ENCODE measurements at places on chromosomes 12 and 14.
A peak's percentile ranks its signal among the peaks of the same experiment; 100 is the strongest.

DNA sequence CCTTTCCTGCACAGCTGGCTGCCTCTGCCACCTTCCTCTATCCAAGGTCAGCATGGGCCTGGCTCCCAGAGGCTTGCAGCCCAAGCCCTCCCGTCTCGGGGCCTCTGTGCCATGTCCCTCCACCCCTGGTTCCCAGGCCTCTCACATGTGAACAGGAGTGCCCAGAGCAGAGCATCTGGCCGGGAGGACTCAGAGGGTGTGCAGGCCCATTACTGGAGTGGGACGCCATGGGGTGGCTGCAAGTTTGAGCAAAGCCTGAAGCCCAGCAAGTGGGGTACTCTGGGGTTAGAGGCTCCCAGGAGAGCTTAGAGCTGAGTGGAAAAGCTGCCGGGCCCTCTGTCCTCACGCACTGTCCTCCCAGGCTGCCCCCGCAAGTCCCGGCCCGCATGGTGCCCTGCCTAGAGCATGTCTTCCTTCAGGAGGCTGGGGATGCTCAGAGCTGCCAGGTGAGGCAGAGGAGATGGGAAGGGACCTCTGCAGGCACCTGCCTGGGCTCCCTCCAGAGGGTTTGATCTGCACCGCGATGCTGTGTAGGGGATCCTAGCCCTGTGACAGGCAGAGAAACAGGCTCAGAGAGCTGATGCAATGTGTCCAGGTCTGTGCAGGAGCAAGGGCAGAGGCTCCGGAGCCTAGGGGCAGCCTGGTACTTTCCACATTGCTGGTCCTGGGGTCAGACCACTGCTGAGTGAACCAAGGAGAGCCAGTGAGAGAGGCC is 39.8 kb downstream of the DIO3 start:
- no peak for DNase-seq

GRCh38 chr14:42508209-42508946 is 901.7 kb downstream of the LRFN5 start:
- DNase-seq: no peak

DNA sequence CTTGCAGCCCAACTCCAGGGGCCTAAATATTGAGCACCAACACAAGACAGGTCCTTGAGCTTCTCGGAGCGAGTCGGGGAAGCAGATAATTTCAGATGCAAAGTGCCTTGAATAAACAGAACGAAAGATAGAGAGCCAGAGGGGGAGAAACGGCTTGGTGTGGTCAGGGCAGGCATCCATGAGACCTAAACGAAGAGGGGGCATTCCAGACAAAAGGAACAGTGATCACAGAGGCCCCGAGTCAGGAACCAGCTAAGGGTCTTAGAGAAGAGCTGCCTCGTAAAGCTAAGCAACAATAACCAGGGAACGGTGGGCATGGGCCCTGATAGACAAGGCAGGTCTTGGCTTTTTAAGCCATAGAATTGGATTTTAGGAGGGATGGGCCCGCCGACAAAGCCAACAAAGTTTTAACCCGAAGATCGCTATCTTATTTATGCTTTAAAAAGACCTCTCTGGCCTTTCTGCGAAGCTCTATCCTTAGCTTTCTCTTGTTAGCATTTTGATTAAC is 421 bp upstream of the ACADS start:
- DNase-seq: no peak

DNA sequence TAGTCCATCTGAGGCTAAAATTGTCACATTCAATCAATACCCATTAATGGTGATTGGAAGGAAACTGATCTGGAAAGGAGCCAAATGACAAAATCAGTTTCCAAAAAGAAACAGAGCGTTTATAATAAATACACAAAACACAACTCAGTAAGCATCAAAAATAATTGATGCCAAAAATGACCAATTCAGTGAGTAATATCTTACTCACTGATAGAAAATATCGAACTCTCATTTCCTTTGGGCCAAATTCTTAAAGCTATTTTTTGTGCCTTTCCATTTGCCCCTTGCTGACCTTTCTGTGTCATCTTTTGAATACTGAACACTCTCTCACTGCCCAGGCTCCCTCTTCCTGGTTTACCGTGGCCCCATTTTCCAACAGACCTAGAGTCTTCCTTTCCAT is 22.5 kb upstream of the ATP2B1 start:
- DNase-seq: no peak

DNA sequence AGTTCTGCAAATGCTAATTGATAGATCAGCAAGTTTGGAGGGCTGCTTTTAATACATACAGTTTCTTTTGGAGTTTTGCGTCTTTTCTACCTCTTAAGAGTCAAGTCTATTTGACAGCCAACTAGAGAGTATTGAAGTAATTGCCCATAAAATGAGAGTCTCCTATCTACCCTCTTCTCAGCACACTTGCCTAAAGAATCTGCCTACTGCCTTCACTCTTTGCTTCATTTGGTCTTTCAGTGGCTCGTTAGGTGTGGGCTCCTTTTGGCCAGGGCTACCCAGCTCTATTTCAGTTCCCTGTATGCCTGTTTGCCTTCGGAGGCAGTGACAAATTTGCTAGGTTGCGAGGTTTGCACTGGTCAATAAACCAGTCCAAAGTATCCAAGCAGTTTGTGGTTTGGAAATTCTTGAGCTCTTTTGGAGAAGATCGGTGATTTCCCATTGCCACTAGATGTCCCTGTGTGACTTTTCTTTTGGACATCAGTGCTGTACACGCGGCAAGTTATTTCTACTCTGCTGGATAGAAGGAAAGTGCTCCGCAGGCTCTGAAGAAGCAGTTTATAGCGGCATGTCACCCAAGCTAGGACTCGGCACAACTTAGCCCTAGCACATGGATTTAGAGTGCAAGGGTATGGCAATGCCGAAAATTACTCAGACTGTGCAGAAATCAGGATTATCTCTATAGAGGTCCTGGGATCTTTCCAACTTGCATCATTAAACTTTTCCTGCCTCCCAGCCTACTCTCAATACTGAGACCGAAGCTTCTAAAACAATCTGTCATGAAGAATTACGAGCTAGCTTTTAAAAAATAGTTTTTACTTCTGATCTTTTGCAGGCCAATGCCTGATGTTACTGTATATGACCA is 38.6 kb downstream of the MGST1 start:
- peak; percentile 38 for DNase-seq

DNA sequence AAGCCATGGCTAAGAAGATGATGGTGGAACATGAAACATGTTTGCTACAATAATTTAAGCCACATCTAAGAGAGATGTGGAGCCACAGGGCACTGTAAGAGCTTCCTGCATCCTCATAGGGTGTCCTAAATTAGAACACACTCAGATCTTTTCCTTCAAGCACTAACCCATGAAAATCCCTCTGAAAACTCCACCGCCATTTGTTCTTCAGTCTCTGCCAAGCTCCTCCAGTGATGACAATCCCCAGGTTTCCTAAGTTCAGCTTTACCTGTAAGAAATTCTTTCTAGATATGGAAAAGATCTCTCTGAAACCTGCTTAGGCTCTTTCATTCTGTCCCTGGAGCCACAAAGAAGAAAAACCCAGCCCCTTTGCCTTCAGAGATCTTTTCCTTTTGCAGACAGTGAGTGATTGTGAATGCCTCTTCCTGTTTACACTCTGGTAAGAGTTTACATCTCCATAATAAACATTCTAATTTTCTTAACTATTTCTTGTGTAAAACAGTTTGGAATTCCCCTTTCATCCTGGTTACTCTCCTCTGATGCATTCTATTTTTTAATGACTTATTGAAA is 907.2 kb downstream of the VRK1 start:
- DNase-seq: no peak

DNA sequence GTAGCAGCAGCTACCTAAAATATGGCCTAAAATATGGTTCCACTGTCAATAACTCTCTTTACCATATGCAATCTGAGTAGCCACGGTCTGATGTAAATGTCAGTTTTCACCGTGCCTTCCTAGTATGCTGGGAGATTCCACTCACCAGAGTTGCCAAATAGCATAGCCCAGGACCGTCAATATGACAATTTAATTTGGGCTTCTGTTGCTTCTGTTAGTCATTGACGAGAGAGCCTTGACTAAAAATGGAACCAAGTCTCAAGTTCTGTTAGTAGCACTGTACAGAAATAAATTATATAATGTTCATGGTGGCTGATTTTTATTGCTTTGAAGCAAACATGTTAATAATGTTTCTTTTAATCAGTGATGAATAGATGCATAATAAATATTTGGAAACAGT is 348.4 kb downstream of the BCAT1 start:
- no peak for DNase-seq

GRCh38 chr12:16880864-16881285 is 274.9 kb upstream of the LMO3 start:
- no peak for DNase-seq

DNA sequence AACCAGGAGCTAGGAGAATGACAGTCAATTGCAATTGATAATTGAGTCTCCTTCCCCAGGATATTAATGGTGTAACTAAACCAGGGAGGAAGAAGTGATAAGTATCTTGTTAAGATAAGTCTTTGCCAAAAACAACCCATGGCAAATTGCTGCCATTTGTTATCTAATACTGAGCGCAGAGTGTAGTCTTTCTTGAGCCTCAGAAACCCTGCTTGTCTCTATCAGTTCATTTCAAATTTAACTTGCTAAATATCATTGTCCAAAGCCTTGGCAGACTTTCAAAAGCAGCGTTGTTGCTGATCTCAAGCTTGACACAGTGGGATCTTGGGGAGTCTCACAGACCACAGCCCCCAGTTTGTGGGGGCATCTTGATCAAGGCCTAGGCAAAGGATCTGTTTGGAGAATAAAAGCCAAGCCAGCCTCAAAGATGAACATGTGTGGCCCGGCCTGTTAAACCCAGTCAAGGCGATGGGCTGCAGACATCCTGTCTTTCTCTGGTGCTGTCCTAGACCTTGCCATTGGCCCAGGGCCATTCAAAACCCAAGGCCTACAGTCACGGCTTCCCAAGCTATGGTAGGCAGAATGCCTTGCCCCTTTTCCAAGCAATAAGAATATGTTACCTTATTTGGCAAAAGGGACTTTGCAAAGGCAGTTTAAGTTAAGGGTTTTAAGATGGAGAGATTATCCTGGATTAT is 164.2 kb downstream of the CHST11 start:
- no peak for DNase-seq

- no peak for DNase-seq
Measured at GRCh38 chr14:58133739-58134138, 18.3 kb downstream of the ARMH4 start.

- DNase-seq: no peak
Measured at GRCh38 chr14:99660006-99660566, 15.2 kb downstream of the HHIPL1 start.

DNA sequence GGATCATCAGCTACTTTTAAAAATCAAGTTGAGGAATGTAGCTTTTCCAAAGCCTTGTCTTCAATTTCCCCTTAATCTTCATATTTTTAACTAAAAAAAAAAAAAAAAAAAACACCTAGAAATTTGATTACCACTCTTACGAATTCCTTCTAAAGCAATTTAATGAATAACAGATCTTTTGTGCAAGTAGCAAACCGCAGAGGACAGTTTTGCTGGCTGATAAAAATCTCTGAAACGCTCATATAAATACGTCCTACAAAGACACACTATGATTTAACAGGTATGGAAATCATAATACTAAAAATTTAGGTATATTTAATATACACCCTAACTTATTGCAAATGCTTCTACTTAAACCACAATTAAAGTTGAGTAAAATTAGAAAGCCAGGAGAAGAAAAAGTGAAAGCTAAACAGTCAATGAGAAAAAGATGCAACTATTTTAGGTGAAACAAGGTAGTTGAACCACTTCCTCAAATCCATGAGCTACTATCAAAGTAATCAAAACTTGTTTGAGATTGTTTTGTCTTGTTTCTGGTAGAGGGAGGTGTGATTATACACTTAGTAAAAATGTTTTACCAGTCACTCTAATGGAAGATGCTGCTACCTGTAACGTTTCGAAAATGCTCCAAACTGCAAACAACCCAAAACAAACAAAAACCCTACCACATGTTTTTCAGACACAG is 2.2 kb downstream of the PAWR start:
- no peak for DNase-seq

DNA sequence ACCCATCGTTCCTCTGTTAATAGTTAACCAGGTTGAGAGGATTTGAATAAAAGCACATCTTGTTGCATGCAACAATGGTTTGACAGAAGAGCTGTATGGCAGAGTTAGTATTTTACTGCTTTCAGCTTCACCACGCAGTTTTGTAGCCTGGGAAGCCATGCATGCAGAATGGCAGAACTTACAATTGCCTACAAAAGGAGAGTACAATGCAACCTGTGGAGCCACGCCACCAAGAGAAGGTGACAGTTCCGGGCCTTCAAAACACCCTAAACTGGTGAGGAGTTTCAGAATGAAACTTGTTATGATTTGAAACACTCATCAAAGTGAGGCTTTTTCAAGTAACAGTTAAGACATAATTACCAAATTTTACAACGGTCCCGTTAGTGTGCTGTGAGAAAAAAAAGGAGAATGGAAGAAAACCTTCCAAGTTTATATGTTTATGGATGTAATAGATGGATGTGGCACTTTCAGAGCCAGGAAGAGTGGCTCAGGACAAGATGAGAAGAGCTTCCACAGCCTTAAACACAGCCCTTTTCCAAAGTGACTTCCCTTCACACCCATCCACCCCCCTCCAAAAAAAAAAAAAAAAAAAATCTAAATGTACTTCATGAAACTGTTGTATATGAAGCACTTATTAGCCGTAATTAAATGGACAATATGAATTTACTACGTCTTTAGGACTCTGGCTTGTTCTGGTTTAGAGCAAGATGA is 158.7 kb downstream of the EGLN3 start:
- no peak for DNase-seq

GRCh38 chr12:125093681-125094330 is 28.6 kb downstream of the AACS start:
- no peak for DNase-seq

GRCh38 chr12:13135371-13136178 is 32.1 kb upstream of the GSG1 start:
- peak; percentile 87 for DNase-seq

- no peak for DNase-seq
Measured at GRCh38 chr14:71725922-71726579, 206.2 kb upstream of the RGS6 start.

GRCh38 chr12:123805173-123805572 is 43.1 kb downstream of the DNAH10 start:
- DNase-seq: no peak

DNA sequence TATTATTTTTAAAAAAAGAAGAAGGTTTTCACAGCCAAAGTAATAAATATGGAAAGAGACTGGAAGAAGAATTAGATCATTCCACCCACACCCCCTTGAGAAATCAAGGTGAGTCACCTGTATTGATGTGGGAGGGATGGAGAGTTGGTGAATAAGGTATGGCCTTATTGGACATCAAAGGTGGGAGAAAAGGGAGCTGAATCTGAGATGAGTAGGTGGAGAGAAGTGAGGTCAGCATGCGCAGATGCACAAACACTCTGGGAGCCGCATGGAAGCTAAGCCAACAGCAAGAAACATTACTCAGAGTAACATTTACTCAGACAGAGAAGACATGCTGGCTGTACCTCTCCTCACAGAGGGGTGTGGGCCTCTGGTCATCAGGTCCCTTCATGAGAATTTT is 113.1 kb upstream of the FOXG1 start:
- DNase-seq: no peak

- no peak for DNase-seq
Measured at GRCh38 chr12:116962197-116962596, 51.4 kb downstream of the FBXW8 start.

DNA sequence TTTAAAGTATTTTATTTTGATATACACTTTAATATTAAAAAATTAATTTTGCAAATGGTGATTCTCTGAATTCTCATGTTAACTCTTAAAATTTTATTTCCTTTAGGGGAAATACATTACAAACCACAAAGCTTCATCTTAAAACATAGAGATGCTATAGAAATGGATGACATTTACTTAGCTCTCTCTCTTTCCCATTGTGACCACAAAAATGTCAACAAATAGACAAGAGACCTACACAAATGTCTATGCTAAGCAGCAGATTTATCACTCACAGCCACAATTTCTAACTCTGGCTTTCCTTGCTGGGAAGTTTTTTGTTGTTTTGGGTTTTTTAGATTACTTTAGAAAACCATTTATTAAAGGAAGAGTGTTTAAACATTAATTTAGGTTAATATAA is 19.9 kb upstream of the PHC1 start:
- DNase-seq: no peak

All from mucosa of gallbladder (tissue), 1 donor.